GM06990 (cell line): ENCODE measurements at places on chromosomes 5 and 9.
A peak's percentile ranks its signal among the peaks of the same experiment; 100 is the strongest.

GRCh38 chr5:159021901-159022556 lies 77.7 kb downstream of the EBF1 start:
- DNase-seq: no peak

GRCh38 chr5:9502050-9502834 lies 43.6 kb downstream of the SEMA5A start:
- DNase-seq: no peak

GRCh38 chr5:82513738-82514137 lies 235.6 kb upstream of the RPS23 start:
- no peak for DNase-seq

DNA sequence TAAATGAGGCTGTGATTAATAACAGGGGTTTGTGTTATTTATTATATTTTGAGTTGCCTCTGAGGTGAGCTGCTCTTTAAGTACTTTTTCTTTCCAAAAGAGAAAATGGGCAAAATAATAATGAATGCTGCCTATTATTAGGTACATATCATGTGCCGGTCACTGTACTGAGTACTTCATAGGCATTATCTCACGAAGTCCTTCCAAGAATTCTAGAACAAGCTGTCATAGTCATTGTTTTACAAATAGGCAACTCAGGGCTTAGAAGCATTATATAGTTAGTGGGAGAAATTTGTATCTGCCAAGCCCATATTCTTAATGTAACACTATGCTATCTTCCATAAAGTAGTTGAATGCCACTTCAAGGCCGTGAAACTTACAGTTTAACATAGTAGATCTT lies 628.7 kb downstream of the CCDC171 start:
- no peak for DNase-seq

DNA sequence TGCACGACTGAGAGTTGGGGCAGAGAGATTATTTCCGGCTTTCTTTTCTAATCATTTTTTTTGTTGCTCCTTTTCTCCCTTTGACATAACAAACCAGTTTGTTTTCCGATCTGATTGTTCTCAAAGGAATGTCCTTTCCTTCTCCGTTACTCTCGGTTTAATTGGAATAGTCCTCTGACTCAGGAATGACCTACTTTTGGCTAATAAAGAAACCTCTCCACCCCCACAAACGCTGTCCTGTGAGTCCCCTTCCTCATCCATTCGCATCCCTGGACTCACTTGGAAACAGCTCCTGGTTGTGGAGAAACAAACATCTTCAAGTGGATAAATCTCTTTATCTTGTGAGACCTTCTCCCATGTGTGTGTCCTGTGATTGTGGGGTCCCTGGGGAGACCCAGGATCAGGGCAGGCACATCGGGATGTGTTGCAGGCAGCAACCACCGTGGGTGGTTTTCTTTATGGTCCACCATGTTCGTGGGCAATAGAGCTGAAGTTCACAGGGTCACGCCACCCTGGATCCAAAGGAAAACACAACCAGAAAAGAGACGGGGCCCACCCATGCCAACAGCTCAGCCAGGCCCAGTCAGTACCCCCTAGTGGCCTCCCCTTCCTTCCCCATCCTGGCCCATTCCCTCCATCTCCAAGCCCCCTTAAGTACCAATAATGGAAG lies 45.2 kb upstream of the NEK6 start:
- DNase-seq: no peak

DNA sequence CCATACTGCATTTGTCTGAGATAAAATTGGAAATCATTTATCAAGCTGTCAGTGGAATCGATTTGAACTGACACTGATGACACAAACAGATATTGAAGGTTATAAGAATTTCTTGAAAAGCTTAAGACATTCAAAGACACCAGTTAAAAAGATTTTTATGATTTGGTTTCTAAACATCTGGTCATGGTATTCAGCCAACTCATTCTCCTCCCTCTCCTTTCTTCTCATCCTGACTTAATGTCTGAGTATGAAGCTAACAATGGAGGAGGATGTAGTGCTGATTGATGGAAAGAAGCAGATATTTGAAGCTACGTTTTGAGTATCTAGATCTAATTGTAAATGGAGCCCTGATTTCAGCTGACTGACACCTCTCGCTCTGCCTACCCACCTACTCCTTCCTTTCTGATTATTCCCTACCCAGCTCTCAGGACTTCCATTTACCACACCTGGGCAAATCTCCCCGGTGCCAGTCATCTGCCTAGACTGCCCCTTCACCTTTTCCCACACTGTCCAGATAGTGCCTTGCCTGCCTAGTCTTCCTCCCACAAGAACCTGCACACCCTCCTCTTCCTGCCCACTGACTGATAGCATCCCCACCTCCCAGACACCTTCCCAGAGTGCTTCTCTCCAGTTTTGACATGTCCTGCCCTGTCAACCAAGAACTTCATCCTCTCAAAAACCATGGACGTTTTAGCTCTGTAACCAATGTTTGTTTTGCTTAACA lies 20.7 kb upstream of the LIFR start:
- DNase-seq: no peak

DNA sequence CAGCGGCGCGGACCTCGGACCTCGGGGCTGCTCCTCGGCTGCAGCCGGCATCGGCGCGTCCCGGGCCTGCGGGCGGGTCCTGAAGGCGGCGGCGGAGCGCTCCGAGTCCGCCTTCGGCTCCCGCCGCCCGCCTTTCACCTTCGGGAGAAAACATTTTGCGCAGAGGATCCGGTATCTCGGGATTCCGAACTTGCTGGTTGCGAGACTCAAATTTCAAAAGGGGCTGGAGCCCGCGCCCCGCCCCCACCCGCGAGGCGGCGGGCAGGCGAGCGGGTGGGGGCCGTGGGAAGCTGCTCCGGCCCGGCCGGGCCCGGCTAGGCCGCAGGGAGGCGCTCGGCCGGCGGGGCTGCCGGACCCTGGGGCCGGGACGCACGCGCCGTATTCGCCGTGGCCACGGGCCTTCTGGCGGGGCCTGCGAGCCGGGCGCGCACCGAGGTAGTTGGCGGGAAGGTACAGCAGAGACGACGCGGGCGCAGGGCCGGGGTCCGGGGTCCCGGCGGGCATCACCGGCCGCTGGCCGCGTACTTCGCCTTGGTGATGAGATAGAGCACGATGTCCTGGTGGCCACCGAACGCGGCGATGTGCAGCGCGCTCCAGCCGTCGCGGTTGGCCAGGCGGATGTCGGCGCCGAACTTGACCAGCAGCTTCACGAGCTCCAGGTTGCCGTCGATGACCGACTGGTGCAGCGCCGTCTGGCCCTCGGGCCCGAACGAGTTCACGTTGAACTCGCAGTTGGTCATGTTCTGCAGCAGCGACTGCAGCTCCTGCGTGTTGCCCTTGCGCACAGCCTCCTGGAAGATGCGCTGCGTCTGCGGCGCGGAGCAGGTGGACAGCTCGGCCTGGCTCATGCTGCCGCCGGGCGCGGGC lies 757 bp downstream of the NRARP start:
- DNase-seq: peak; percentile 73

GRCh38 chr9:114259798-114260523 lies 62.9 kb upstream of the ORM1 start:
- DNase-seq: no peak

DNA sequence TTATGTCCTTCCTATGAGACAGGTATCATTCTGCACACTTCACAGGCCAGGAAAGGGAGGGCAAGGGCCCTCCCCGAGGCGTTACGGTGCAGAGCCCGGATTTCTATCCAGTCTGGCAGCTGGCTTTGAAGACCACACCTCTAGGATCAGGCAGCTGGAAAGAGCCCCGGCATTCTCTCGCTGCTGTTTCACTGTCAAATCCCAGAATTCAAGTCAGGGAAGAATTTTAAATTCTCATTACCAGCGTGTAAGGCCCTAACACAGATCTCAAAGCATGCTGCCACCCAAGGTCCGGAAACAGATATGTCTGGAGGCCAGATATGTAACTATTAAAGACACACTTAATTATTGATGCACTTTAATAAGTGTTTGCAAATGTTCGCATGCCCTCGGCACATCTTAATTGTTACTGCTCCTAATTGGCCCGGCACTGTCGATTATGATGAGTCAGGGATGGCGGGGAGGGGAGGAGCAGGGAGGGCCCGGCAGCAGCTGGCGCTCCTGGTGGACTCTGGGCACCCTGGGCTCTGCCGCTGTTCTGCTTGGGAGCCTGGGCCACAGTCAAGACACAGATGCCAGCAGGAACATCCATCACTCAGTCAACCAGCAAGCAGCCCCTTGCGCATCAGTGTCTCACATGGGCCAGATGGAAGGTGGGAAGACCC lies 76.3 kb upstream of the BARHL1 start:
- no peak for DNase-seq

- no peak for DNase-seq
Observed at GRCh38 chr5:39262981-39263380, 43.6 kb upstream of the FYB1 start.

DNA sequence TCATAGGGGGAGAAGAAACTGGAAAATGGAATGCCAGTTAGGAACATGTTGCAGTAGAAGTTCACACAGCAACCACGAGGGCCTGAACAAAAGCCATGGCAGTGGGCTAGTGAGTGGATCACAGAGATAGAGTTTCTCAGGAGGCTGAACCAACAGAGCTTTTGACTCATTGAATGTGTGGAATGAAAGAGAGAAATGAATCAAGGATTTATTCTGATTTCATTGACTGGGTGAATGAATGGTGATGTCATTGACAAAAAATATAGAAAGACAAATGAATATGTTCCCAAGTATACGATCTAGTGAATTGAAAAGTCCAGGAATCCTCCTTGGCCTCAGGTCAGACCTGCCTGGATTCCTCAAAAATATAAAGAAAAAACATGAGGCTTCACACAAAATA lies 99.2 kb downstream of the ZNF462 start:
- DNase-seq: no peak

DNA sequence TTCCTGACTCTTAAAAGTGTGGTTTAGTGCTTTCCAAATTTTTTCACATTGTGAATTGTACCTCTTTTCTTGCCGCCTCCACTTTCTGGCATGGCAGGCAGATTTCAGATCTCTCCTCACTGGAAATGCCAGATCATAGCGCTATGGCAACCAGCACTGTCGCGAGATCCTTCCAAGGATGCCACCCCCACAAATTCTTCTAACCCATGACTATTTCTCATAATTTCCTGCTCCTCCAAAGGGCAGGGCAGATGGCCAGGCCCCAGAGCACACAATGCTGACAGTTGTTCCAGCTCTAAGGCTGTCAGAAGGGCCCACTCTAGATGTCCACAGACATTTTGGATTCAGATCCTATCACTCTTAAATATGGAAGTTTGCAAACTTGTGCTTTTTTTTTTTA lies 446.2 kb upstream of the RIOK2 start:
- no peak for DNase-seq

- no peak for DNase-seq
Observed at GRCh38 chr9:97979788-97980478, 3.2 kb upstream of the ANP32B start.

DNA sequence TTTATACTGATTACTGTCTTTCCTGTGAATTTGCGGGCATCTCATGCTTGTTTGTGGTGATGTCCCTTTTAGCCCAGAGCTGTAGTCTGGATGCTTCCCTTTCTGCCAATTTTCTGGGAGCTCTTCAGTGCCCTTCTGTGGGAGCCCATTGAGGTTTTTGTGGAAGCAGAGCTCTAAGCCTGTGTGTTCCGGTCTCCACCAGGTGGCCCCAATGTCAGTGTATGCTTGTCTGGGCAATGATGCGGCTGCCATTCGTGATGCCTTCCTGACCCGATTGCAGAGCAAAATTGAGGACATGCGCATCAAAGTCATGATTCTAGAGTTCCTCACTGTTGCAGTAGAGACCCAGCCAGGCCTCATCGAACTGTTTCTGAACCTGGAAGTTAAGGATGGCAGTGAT lies 35.1 kb downstream of the SH3GLB2 start:
- no peak for DNase-seq

GRCh38 chr5:26894719-26895263 lies 143.6 kb downstream of the CDH9 start:
- DNase-seq: no peak

- no peak for DNase-seq
Observed at GRCh38 chr9:79824265-79824664, 252.5 kb downstream of the TLE4 start.

GRCh38 chr9:6078382-6079105 lies 63.1 kb upstream of the RANBP6 start:
- no peak for DNase-seq

GRCh38 chr9:89814340-89815040 lies 209.7 kb downstream of the GADD45G start:
- no peak for DNase-seq

DNA sequence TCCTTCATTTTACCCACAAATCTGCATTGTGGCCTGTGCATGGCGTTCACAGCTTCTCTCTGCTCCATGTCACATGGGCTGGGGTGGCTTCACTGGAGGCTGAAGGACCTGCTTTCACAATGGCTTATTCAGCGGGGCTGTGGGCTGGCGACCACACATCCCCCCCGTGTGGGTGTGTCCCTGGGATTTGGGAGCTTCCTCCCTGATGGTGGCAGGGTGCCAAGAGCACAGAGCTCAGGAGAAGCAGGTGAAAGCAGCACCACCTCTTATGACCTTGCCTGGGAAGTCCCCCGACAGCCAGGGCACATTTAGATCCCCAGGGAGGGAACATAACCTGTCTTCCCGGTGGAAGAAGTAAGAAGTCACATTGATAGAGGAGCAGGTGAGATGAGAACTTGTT lies 5.0 kb upstream of the MED10 start:
- DNase-seq: no peak

DNA sequence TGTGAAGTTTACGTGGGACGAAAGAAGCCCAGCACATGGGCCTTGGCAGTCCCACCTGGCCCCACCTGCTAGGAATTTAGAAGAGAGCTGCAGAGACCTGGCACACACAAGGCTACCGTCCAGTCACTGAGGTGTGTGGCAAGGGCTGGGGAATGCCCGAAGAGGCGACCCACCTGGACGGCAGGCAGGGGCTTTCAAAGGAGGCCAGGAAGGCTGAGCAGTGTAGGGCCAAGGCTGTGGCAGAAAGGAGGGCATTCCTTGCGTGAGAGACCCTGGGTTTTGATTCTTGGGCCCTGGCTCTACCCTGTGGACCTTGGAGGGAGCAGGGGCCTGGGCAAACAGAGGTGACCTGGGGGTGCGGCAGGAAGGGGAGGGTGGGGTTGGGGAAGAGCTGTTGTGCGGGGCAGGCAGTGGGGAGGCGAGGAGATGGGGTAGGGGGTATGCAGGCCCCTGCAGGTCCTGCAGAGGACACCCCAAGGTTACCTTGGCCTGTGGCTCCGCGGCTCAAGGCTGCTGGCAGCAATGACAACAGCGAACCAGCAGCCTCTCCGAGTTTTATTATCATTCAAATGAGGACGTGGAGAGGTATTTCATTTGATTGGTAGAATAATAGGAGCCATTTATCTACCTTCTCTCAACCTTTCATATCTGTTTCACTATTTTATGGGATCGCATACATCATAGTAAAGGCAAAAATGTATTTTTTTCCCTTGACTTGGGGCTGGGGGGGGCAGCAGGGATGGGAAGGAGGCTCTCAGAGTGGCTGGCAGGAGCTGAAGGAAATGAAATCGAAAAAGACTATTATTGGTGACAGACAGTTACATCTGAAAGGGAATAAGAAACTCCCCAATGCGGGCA lies 24.8 kb downstream of the TSPAN17 start:
- DNase-seq: no peak

- peak; percentile 26 for DNase-seq
Observed at GRCh38 chr5:18745042-18745987, 1111.1 kb downstream of the TAF11L14 start.

GRCh38 chr9:105647595-105648349 lies 14.5 kb upstream of the TAL2 start:
- DNase-seq: no peak
